ENCODE measurements at places on chromosomes 2 and 18.

- no peak for DNase-seq
These were observed 21.3 kb upstream of the NCK2 start for GRCh38 chr2:105723431-105723830.

DNA sequence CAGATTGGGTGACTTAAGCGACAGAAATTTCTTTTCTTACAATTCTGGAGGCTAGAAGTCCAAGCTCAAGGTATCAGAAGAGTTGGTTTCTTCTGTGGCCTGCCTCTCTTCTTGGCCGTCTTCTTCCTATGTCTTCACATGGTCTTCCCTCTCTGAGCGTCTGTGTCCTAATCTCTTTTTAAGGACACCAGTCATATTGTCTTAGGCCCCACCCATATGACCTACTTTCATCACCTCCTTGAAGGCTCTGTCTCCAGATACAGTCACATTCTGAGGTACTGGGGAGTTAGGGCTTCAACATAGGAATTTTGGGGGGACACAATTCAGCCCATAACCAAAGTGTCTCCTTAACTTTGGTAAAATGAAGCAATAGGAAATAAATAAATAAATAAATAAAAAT, 110.9 kb upstream of the EPC2 start:
- no peak for DNase-seq

GRCh38 chr2:201768918-201769317, 11.8 kb downstream of the ALS2 start:
- no peak for DNase-seq

GRCh38 chr2:104826016-104826415, 27.9 kb upstream of the POU3F3 start:
- DNase-seq = no peak

DNA sequence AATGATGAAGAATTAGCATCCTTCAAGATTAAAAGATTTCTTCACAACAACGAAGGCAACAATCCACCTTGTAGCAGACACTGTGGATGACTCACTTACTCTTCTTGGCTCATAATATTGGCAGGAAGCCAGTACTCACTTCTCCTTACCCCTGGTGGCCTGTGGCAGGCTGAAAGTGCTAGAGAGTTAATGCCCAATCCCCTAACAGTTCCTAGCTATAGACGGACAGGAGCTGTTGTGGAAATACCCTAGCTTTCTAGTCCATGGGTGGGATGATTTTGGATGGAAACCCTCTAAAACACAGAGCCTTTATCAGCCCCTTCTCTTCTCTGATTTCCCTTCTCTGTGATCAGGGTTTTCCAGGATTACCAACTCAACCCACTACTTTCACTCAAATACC, 128.6 kb upstream of the NYAP2 start:
- peak; percentile 25 for DNase-seq

- no peak for DNase-seq
These were observed 70.3 kb downstream of the SCN1A start for GRCh38 chr2:166057370-166058164.

GRCh38 chr18:75277610-75277928, 67.0 kb downstream of the TSHZ1 start:
- DNase-seq = no peak

DNA sequence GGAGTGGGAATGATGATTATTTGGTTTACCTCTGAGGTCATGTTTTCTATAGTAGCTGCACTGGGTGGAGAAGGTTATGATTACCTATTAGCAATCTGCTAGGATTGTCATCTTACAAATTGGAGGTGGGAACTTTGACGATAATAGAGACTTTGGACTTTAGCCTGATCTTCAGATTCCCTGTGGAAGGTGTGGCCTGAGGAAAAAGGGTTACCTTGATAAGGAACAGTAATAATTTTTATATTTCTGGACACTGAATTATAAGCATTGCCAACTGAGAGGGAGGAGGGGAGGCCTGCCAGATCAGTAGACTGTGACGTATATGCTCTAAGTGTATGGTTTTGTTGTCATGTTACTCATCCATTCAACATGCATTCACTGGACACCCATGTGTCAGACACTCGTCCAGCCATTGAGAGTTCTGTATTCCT, 183.4 kb upstream of the FOSL2 start:
- no peak for DNase-seq

DNA sequence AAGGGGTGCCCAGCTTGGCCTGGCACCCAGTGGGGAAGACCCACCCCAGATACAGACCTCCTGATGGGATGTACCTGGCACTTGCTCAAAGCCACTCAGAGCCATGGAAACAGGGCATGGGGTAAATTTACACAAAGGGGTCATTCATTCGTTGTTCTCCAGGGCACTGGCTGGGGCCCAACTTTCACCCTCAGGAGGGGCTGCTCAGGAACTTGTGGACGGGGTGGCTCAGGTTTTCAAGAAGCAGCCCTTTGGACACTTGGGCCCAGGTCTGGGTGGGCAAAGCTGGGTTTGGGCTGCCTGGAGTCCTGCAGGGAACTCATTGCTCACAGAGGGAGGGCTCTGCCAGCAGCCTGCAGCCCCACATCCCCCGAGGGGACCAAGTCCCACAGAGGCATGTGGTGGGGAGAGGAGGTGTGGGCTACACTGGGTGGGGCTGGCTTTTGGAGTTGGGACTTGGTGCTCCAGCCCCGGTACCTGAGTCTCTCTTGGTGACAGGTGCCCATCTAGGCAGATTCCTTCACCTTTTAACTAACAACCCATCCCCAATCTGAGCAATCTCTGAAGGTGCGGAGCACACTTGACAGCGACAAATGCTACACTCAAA, 172.3 kb downstream of the CELF4 start:
- peak; percentile 80 for DNase-seq

- no peak for DNase-seq
These were observed 9.3 kb upstream of the SPATA3 start for GRCh38 chr2:230986520-230987136.

GRCh38 chr18:53534695-53535094, 689.8 kb downstream of the MBD2 start:
- peak; percentile 92 for DNase-seq

GRCh38 chr2:63048367-63049171, 2.1 kb upstream of the OTX1 start:
- no peak for DNase-seq

- DNase-seq = peak; percentile 18
These were observed at the start of gene ZBTB7C for GRCh38 chr18:48408727-48409590. Gene ZBTB7C (minus strand): TSS chr18:48409383.

DNA sequence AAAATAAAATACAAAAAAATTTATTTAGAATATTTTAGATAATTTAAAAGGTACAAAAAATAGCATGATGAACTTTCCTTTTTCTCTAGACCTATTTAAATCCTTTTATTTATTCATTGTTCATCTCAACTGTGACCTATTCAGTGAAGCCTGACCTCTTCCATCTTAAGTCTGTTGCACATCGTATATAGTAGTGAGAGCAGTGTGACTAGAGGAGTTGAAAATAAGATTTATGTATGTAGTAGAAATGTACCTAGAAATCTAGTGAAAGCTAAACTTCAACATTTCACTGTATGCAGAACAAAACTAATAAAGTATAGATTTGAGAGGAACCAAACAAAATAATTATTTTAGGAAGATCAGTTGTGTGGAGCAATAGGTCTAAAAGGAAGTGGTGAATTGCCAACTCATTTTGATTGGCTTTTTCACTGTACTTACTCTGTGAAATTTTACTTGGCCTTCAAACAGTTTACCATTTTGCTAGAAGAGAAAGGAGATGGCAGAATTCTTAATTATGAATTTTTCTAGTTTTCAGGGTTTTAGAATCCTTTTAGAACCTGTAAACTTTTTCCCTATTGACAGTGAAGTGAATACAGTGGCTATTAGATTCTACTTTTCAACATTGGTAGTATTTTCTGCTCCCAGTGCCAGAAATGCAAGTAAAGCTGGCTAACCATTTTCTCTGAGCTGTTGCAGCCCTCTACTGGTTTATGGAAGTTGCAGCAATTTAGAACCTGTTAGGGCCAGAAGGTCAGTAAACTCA, 11.0 kb downstream of the ANKRD12 start:
- peak; percentile 81 for DNase-seq

GRCh38 chr18:31225668-31226067, 63.0 kb upstream of the DSC1 start:
- no peak for DNase-seq

DNA sequence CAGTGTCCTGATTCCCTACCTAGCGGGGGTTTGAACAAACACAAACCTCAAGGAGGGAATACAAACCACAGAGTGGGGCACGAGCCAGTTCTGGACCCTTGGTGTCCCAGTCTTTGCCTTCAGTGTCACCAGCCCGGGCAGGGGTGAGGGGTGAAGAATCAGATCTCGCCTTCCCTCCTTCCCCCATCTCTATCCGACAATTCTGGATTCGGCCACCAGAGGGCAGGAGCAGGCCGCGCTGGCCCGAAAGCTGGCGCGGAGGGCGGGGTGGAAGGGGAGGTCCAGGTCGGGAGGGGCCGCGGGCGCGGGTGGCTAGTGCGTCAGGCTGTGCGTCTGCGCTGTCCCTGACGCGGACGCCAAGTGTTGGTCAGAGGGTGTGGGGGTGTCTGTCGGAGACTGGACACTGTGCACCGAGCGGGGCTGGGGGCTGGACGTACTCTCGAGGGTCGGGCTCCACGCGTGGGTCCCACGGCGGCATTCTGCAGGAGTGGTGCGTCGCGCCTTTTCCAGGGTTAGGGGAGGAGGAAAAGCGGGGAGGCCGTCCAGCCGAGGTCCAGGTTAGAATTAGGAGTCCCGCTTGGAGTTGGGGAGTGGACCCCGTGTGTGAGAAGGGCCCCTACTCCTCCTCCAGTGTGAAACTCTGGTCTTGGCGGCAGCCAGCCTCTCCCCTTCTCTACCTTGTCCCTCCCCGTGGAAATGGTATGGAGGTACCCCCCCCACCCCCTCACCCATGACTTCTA, 2.9 kb upstream of the CRYBA2 start:
- peak; percentile 75 for DNase-seq

DNA sequence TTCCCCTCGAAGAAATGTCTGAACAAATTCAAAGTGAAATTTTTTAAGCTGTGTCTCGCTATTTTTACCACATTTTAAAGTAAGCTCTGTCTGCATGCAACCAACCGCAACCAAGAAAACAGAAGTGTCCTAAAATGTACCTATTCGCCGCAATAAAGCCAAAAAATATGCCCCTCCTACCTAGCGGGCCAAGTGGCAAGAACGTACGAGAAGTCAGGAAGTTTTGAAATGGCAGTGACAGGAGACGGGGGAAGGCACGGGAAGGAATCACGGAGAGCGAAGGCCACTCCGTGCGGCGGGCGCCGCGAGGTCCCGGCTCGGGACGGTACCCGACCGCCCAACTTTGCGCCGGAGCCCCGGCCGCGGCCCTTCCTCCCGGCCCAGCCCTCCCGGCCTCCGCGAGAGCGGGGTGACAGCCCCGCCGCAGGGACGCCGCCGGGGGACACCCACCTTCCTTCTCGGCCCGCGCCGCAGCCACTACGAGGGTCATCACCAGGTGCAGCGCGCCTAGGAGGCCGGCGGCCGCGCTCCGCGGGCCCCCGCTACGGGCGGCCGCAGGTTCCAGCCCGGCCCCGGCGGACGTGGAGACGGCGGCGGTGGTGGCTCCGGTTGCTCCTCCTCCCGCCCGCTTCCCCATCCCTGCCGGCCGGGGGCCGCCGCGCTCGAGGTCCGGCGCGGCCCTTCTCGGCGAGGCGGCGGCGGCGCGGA, 568 bp downstream of the TMEM131 start:
- peak; percentile 25 for DNase-seq

DNA sequence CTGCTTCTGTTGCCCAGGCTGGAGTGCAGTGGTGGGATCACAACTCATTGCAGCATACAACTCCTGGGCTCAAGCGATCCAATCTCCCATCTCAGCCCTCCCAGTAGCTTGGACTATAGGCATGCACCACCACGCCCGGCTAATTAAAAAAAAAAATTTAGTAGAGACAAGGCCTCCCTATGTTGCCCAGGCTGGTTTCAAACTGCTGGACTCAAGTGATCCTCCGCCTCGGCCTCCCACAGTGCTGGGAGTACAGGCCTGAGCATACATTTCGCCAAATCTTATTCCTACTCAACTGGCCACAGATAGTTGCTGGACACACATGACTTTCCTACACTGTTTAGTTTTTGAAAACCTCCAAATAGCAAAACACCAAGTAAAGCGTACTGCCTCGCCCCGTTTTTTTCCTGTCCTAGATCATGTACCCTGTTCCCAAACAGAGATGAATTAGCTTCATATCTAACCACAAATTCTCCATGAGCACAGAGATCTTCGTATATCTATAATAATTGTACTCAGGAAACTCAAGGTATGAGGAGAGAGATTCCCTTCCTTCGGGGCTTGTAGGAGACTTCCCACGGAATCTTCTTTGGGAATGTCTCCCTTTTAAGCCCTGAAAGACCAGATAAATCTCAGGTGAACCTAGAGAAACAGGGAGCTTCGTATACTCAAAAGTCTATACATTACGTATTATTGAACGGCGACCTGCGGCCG, 598 bp upstream of the C2orf69 start:
- DNase-seq = no peak

DNA sequence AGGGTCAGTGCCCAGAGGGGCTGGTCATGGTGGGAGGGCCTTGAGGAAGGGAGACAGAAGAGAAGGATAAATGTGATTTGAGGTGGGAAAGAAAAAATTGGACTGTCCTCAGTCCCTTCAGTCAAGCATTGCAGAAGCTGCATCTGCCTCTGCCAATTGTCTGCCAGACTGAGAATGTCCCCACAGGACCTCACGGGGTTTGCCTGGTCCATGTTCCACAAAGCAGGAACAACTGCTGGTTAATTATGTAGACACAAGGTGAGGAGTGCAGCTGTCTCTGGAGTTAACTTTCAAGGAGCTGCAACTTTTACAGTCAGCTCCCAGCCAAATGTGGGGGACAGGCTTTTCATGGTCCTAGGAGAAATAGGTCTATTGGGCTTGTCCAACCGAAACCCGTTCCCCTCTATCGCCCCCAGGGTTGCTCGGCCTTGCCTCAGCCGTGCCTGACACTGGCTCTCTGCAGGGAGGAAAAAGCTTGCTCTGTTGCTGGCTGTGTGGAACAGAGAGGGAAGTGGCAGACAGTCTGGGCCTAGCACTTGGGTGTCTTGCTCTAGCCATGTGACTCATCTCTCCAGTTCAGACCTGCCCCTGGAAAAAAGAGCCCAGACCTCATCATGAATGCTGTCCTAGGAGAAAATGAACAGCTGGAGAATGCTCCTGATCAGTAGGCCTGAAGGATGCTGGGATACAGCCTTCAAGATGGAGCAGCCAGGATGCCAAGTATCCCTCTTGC, 31.1 kb upstream of the PAX8 start:
- DNase-seq = no peak

DNA sequence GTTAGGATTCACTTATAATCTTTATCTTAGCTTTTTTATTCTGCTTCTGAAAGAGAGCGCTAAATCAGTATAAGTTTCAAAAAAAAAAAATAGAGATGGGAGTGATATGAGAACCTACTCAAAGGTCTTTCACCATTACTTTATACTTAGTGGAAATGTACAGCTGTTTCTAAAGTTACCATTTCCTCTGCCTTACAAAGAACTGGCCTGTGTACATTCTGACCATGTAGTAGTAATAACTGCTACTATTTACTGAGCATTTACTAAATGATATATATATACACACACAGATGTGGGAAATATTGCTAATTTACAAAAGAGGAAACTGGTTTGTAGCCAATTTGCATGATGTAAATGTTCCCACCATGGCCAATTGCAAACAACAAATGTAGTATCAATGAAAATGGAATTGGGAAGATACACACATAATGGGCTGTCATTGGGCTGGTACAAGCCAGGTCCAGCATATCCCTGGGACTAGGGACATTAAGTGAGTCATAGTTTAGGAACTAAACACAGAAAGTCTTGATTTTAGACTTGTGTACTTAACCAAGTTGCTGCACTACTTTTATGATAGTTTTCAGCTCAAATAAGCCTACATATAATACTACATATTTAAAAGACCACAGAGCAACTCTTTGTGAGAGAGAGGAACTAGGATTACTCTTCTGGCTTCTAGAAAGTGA, 67.1 kb downstream of the DYNC1I2 start:
- no peak for DNase-seq
